NCI-H187 treated with DMSO at 0.1 percent for 48 hours (cell line): ENCODE measurements at places on chromosomes 2 and 18.
A peak's percentile ranks its signal among the peaks of the same experiment; 100 is the strongest.

GRCh38 chr2:23249348-23249747 is 135.6 kb upstream of the KLHL29 start:
- DNase-seq = no peak

DNA sequence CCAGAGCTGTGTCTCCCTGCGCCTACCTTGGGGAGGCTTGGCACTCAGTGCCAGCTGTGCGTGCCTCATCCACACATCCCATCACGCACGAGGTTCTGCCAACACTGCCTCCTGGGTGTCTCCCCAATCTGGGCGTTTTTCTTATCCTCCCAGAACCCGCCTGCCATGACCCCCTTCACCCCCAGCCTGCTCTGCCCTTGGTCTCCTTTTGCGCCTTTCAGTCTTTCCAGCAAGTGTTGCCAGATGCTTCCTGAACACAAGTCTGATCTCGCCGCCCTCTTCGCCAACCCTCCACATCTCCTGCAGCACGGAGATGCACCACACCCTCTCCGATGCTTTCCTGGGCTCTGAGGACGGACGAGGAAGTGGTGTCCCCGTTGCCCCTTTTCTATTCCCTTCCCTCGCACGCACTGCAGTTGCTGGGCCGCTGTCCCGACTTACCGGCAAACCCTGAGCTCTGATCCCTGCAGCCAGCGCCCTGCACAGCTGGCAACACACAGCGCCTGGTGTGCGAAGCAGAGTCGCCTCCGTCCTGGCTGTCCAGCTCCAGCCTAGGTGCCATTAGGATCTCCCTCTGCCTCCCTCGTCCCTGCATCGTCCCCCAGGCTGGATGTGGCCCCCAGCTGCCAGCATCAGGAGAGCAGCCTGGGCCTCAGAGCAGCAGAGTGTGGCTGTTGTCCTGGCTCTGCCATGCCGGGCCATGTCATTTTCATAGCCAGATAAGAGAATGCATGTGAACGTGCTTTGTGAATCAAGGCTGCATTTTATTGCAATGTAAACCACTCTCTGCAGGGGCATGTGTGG is 22.6 kb upstream of the ALLC start:
- DNase-seq = no peak

DNA sequence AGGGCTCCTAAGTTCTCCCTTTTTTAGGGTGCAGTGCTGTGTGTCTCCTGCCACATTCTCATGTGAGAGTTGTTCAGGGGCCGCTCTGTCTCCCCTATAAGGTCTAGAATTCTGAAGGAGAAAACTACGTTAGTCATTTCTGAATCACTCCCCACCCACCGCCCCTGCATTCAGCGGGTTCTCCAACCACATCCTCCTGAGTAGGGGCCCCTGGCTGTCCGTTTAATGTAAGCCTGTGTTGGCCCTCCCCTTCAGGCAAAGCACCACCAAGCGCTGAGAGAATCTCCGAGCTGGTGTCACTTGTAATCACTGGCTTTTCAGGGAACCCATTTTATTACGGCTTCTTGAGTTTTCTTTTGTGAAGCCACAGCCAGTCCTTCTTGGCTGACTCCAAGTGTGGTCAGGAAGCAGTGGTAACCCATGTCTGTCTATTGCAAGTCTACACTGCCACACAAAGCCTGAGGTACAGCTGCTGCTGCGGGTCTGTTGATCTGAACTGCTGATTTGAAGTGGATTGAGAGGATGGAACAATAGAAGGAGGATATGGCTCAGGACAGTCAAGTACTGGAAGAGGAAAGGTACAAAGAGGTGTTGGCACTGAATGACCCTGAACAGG is 16.9 kb downstream of the LCT start:
- peak; percentile 4 for DNase-seq

DNA sequence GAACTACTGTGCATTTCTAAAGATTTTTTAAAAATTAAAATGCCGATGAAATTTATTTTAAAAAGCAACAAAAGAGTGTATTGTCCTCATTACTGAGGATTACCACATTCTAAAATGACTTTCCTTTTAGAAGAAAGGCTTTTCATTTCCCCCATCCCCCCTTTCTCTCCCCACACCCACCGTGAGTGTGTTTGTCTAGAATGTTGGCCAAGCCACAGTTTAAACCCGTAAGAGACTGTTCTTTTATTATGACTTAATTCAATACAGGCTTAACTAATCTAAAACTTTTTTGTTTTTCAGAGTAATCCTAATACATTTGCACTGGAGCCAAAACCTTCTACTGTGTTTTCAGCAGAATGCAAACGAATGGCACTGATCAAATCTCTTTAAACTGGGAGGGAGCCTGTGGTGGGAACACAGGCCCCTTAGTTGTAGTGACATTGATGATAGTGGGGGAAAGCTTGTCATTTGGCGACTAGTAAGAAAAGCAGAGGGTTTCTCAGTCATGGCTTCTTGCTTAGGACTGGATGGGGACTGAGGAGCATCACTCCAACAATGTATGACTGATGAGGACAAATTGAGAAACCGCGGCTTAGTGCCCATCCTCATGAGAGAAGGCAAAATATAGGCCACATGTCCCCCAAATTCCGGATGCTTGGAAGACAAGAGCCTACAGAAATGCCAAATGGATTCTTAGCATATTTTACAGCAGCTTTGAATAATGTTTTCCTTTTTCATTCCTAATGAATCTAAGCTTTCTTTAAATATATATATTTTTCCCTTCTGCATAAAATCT is 154.0 kb upstream of the SMIM21 start:
- DNase-seq = no peak

GRCh38 chr2:235937087-235937486 is 231.1 kb downstream of the GBX2 start:
- no peak for DNase-seq

GRCh38 chr18:25843791-25844190 is 246.6 kb downstream of the SS18 start:
- no peak for DNase-seq

DNA sequence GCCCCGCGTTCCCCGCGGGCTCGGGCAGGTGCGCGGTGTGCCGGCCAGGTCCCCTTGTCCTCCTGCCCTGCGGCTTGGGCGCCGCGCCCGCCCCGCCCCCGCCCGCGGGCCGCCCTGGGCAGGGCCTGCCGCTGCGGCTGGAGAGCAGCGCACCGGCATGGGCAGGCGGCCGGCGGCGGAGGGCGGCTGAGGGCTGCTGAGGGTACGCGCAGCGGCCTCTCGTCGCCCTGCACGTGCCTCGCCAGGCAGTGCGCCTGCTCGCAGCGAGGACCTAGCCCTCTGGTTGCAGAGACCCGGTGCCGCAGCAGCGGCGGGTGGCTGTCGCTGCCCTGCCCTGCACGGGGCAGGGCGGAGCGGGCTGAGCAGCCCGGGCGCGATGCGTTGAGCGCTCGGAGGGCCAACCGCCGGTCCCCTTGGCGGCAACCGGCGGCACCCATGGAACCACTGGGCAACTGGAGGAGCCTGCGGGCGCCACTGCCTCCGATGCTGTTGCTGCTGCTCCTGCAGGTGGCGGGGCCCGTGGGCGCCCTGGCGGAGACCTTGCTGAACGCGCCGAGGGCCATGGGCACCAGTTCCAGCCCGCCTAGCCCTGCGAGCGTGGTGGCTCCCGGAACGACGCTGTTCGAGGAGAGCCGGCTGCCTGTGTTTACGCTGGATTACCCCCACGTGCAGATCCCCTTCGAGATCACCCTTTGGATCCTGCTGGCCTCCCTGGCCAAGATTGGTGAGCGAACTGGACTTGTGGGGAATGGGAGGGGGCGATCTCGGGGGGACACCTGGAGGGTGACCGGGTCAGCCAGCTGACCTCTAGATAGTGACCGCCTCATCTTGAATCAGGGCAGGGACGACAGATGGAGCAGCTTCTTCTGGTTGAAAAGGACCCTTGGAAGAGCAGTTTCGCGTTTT is at the start of gene SLC9A2:
TSS of gene SLC9A2 (plus strand) at position 140 of the 906 bp plus-strand sequence. CDS start at position 436, 296 bp downstream.
- DNase-seq = no peak

DNA sequence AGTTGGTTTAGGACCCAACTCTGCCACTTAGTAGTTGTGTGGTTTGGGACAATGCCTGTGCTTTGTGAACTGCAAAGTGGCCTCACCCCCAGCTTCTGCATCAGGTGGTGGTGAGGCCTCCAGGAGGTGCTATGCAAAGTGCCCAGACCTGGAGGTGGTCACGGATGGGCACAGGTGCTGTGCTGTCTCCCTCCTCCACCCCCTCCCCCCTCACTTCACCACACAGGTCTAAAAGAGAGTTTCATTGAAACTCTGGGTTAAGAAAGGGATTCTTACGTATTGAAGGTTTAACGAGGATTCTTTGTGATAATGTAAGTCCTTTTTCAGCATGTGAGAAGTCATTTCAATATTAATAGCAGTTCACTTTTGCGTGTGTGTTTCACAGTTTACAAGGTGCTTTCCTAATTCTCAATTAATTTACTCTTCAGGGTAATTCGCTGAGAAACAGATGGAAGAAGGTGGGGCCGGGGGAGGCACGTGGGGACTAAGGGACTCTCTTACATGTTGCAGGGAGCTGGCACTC is 369.9 kb downstream of the LPIN1 start:
- DNase-seq = no peak

GRCh38 chr18:57273194-57273593 is 79.2 kb upstream of the ST8SIA3 start:
- DNase-seq = no peak

DNA sequence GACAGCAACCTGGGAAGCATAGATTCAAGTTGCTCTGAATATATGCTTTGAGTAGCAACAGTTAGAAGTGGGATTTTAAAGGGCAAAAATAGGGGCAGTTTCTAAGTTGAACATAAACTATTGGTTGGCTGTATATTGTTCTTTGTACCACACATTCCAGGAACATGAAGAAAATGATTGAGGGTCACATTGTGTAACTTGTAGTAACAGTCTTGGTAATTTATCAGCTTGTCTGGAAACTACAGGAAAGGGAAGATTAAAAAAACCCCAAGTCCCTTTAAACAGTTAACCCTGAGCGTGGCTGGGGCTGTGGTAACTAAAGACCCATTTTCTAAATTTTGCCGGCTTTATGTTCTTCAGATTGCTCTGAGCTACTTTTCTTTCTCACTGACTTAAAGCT is 7.4 kb downstream of the PLEKHB2 start:
- DNase-seq = no peak

- no peak for DNase-seq
Measured at GRCh38 chr18:60861575-60861974, 471.7 kb upstream of the CDH20 start.

- DNase-seq = no peak
Measured at GRCh38 chr18:6719910-6720683, 9.4 kb upstream of the ARHGAP28 start.

- DNase-seq = no peak
Measured at GRCh38 chr2:135949451-135950234, 35.8 kb downstream of the DARS1 start.

DNA sequence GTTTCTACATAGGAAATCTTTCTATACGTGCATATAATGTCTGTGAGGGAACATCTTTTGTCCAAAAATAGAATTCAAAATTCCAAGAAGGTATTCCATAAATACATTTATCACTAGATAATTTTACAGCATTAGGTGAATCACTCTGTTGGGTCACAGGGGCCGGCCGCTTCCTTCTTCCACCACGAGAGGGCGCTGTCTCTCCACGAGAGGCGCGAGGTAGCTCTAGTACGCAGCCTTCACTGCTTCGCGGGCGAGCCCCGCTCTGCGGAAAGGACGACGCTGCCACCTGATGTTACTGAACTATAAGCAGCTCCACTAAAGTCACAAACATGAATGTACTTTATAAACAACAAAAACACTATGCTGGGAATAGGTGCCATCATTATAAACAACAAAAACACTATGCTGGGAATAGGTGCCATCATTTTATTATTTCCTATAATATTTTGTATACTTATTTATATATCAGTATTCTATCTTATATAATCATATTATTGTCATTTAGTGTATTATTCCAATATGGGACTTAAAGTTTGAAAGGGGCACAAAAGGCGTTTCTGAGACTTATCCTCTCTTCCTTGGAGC is 69.4 kb upstream of the REV1 start:
- peak; percentile 46 for DNase-seq

- DNase-seq = no peak
Measured at GRCh38 chr2:219399716-219400478, 12.2 kb upstream of the DNPEP start.

DNA sequence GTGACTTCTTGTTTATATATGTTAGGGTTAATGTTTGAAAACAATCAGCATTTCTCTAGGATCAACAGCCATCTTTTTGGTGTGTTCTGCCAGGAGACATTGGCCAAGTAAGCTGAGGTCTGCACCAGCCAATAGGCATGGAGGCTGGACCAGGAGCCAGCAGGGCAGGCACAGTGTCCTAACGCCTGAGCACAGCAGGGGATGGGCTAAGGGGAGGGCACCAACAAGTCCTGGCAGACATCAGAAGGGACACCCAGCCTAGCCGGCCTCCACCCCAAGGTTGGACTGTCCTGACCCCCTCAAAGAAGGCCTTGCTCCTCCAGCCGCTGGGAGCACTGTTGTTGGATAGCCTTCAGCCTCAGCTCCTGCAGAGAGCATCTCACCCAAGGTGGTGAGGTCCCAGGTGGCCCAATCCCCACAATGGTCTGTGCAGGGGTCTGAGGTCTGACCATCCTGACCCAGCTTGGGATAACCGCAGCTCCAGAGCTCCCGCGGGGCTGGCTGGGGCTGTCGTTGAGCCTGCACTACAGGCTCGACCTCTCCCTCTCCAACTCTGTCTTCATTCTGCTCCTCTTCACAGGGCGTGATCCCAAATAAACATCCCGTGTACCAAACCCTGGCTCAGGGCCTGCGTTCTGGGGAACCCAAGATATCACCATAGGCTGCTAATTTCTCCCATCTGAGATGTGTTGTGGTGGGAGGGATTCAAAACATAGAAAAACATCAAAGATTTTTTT is 8.1 kb downstream of the TEX44 start:
- no peak for DNase-seq
